ENCODE measurements at places on chromosomes 7 and 10.

DNA sequence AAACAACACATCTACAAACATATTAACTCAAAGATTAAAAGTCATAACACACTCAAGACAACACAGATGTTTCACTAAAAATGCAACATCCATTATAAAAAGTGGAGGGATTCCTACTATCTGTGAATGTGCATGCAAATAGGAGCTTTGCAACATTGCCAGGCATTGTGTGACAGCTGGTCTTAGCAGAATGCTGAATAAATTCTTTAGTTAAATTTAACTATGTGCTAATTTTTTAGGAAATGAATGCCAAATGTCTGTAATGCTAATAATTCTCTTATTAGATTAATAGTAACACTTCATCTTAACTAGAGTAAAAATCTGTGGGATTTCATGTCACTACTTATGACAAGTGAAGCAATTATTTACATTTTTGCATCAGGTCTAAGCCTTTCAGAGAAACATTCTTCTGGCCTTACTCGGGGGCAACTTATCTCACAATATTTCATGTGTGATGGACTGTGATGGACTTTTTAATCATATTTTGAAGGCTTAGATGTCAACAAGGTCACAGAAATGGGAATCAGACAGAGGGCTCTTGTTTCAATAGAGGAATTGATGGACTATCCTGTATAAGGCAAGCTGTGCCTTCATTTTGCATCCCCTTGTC lies 524.6 kb upstream of the KCND2 start:
- H3K4me3 ChIP-seq, result no peak overlapping the region
- no peaks in the 10 kb centered on the region for H3K4me1 ChIP-seq
- no peaks in the 10 kb centered on the region for H3K27me3 ChIP-seq
- H3K36me3 ChIP-seq, result no peaks in the 10 kb centered on the region
- DNase-seq, result no peak
- no peak overlapping the region for H3K27ac ChIP-seq

- peaks cover 15% of the 10 kb centered on the region for H3K4me1 ChIP-seq
- no peaks in the 10 kb centered on the region for H3K36me3 ChIP-seq
- H3K4me3 ChIP-seq, result no peak overlapping the region
- no peak for DNase-seq
- H3K27ac ChIP-seq, result no peak overlapping the region
- H3K27me3 ChIP-seq, result peaks cover 1% of the 10 kb centered on the region
Measured at GRCh38 chr10:126479280-126479895, 91.1 kb upstream of the ADAM12 start.

GRCh38 chr7:80941208-80941758 lies 22.4 kb upstream of the SEMA3C start:
- H3K27me3 ChIP-seq, result no peaks in the 10 kb centered on the region
- H3K4me3 ChIP-seq, result no peak overlapping the region
- H3K27ac ChIP-seq, result no peak overlapping the region
- no peaks in the 10 kb centered on the region for H3K4me1 ChIP-seq
- H3K36me3 ChIP-seq, result no peaks in the 10 kb centered on the region
- DNase-seq, result no peak

- peaks cover 22% of the 10 kb centered on the region for H3K4me1 ChIP-seq
- DNase-seq, result no peak
- H3K36me3 ChIP-seq, result peaks cover 26% of the 10 kb centered on the region
- peaks cover 1% of the 10 kb centered on the region for H3K27me3 ChIP-seq
- H3K4me3 ChIP-seq, result peak overlapping the region; percentile 94
- H3K27ac ChIP-seq, result peak overlapping the region; percentile 61
Measured at GRCh38 chr7:876972-877311, 588 bp downstream of the GET4 start.

- DNase-seq, result no peak
- H3K4me3 ChIP-seq, result no peak overlapping the region
- H3K4me1 ChIP-seq, result peaks cover 8% of the 10 kb centered on the region
- H3K36me3 ChIP-seq, result no peaks in the 10 kb centered on the region
Measured at GRCh38 chr7:105775580-105775979, 100.8 kb downstream of the ATXN7L1 start.

DNA sequence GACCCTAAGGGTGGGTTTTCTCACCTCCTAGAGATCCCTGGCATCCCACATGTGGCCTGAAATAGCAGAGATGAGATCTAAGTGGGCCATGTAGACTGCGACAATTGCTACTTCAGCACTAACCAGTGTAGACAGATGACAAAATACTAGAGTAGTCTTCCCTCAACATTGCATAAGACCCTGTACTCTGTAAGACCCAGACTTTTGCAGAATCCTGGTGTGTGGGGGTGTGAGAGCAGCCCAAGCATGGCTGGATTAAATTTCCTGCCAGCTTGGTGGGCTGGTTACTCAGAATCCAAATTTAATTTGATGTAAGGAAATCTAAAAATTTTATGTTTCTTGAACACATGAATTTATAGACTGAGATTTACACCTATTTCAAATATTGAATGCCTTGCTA lies 88.3 kb downstream of the ZNF365 start:
- H3K36me3 ChIP-seq, result no peaks in the 10 kb centered on the region
- no peak overlapping the region for H3K27ac ChIP-seq
- DNase-seq, result no peak
- H3K27me3 ChIP-seq, result peaks cover 2% of the 10 kb centered on the region
- no peak overlapping the region for H3K4me3 ChIP-seq
- H3K4me1 ChIP-seq, result no peaks in the 10 kb centered on the region

- H3K4me1 ChIP-seq, result no peaks in the 10 kb centered on the region
- H3K27me3 ChIP-seq, result peaks cover 2% of the 10 kb centered on the region
- H3K27ac ChIP-seq, result no peak overlapping the region
- no peak for DNase-seq
- no peak overlapping the region for H3K4me3 ChIP-seq
Measured at GRCh38 chr7:45712057-45712689, 138.0 kb downstream of the ADCY1 start.

- peaks cover 41% of the 10 kb centered on the region for H3K27me3 ChIP-seq
- DNase-seq, result no peak
- peaks cover 8% of the 10 kb centered on the region for H3K36me3 ChIP-seq
- H3K4me3 ChIP-seq, result peak overlapping the region; percentile 37
- H3K27ac ChIP-seq, result no peak overlapping the region
- peaks cover 24% of the 10 kb centered on the region for H3K4me1 ChIP-seq
Measured at GRCh38 chr7:27144781-27145164, 1.3 kb upstream of the HOXA5 start.

- no peak overlapping the region for H3K27ac ChIP-seq
- H3K4me3 ChIP-seq, result no peak overlapping the region
- no peaks in the 10 kb centered on the region for H3K27me3 ChIP-seq
Measured at GRCh38 chr10:121556455-121556854, 41.8 kb downstream of the FGFR2 start.

- H3K36me3 ChIP-seq, result no peaks in the 10 kb centered on the region
- no peak overlapping the region for H3K4me3 ChIP-seq
- DNase-seq, result no peak
- no peak overlapping the region for H3K27ac ChIP-seq
- H3K4me1 ChIP-seq, result no peaks in the 10 kb centered on the region
- no peaks in the 10 kb centered on the region for H3K27me3 ChIP-seq
Measured at GRCh38 chr7:152602962-152603361, 73.0 kb downstream of the XRCC2 start.

DNA sequence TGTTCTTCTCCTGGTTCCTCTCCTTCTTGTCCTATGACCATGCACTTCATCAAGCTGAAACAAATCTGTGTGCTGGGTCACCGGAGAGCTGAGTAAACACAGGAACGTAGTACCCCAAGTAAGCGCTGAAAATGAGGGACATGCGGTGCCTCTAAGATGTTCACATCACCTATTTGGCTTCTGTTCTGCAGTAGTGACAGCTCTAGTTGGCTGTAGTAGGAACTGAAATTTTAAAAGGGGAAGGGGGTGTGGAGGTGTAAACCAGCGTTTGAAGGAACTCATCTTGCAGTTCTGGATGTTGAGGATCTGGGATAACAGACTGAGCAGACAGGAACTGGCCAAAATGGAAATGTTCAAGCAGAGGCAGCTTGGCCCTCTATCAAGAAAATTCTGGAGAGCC lies 85.2 kb downstream of the WNT2 start:
- peaks cover 3% of the 10 kb centered on the region for H3K4me1 ChIP-seq
- no peak overlapping the region for H3K27ac ChIP-seq
- H3K4me3 ChIP-seq, result no peak overlapping the region
- H3K36me3 ChIP-seq, result peaks cover 7% of the 10 kb centered on the region
- no peak for DNase-seq

DNA sequence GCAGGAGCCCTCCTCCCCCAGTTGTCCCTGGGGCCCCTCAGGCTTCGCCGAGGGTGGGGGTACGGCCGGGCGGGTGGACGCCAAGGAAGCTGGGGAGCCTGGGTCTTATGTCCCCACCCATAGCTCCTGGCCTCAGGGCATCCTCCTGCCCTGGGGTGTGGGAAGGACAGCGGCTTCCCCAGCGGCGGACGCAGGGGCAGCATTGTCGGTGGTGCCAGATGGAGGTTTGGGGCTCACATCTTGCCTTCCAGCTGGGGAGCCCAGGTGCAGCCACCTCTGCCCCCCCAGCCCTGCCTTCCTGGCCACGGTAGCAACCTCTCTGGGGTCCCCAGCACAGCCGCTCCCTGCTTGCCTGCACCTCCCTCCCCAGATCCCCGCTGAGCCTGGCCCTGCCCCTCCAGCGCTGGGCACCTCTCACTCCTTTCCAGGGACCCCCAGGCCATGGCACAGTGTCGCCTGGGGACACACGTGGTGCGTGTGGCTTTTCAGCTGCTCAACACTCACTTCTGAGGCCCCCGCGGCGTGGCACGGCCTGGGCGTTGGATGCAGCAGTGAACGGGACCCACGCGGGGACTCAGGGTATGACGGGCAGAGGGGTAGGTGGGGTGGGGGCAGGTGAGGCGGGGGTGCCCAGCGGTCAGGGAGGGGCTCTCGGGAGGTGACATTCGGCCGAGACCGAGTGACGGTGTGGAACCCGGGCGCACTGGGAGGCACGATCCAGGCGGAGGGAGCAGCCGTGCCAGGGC lies 53.1 kb downstream of the UNCX start:
- DNase-seq, result no peak
- H3K4me1 ChIP-seq, result no peaks in the 10 kb centered on the region
- no peaks in the 10 kb centered on the region for H3K36me3 ChIP-seq
- no peak overlapping the region for H3K4me3 ChIP-seq
- no peak overlapping the region for H3K27ac ChIP-seq

- H3K36me3 ChIP-seq, result no peaks in the 10 kb centered on the region
- H3K27ac ChIP-seq, result no peak overlapping the region
- H3K4me1 ChIP-seq, result no peaks in the 10 kb centered on the region
- H3K4me3 ChIP-seq, result no peak overlapping the region
Measured at GRCh38 chr7:106736508-106737201, 75.7 kb upstream of the CCDC71L start.

DNA sequence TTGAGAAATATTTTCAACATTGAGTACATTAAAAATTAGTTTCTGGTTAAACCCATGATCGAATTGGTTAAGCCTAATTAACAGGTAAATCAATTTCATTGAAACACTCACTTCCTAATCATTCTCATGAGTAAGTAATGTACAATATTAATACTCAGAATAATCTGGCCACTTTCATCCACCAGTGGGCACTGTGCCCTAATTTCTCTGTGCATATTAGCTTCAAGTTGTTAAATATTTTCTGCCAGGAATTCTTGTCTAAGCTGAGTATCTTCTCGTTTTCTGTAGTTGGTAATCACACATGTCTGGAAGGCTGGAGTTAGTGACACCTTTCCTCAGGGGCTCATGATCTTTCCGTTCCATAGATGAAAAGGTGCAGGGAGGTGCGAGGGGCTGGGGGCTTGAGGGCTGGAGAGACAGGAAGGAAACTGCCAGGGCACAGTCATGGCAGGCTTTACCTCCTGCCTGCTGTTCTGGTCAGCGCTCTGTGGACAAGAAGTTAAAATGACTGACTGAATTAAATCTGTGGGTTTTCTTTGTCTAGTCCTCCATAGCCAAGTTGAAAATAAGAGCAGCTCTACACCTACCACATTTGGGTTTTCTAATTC lies 71.9 kb downstream of the WIPF3 start:
- H3K27me3 ChIP-seq, result no peaks in the 10 kb centered on the region
- no peak overlapping the region for H3K27ac ChIP-seq
- no peak for DNase-seq
- peaks cover 11% of the 10 kb centered on the region for H3K4me1 ChIP-seq
- H3K36me3 ChIP-seq, result no peaks in the 10 kb centered on the region
- H3K4me3 ChIP-seq, result no peak overlapping the region

DNA sequence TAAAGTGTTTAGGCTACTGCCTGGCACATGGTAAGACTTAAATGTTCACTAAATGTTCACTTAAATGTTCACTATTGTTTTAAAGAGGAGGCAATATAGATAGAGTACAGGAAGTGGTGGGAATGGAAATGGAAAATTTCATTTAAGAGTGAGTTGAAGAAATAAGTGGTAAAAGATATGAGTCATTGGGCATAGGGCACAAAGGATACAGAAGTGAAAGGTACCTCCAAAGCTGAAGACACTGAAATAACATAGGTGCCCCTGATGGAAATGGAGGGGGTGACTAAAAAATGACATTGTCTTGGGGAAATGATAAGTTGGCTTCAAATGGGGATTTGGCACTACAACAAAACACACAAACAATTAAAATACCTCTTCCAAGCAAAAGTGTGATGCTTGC lies 5.2 kb upstream of the FRA10AC1 start:
- no peak for DNase-seq
- H3K27me3 ChIP-seq, result no peaks in the 10 kb centered on the region
- H3K27ac ChIP-seq, result no peak overlapping the region
- no peaks in the 10 kb centered on the region for H3K36me3 ChIP-seq

- no peak for DNase-seq
- no peak overlapping the region for H3K4me3 ChIP-seq
- H3K36me3 ChIP-seq, result peaks cover 9% of the 10 kb centered on the region
- H3K27ac ChIP-seq, result no peak overlapping the region
- no peaks in the 10 kb centered on the region for H3K27me3 ChIP-seq
Measured at GRCh38 chr10:70212879-70213278, 20.4 kb downstream of the PPA1 start.

GRCh38 chr7:148696787-148697186 lies 1.9 kb upstream of the CUL1 start:
- H3K4me1 ChIP-seq, result peaks cover 35% of the 10 kb centered on the region
- peaks cover 16% of the 10 kb centered on the region for H3K27me3 ChIP-seq
- DNase-seq, result no peak
- peaks cover 7% of the 10 kb centered on the region for H3K36me3 ChIP-seq
- peak overlapping the region; percentile 29 for H3K4me3 ChIP-seq

DNA sequence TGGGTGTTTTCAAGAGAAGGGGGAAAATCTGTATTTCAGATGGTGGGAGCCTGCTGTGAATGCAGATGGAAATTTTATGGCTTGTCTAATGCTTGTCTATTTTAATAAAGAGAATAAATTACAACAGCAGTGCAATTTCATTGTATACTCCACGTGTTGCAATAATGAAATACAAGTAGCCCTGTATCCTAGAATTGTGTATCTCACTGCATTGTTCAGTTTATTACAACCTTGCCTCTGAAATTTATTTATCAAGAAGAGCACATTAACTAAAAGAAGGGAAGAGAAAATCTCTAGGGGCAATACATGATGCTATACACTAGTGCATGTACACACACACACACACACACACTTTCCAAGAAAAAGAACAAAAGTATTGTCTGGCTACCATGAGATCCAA lies 21.8 kb downstream of the ANK3 start:
- no peak overlapping the region for H3K27ac ChIP-seq
- DNase-seq, result no peak
- H3K4me3 ChIP-seq, result no peak overlapping the region
- H3K36me3 ChIP-seq, result no peaks in the 10 kb centered on the region
- H3K4me1 ChIP-seq, result peaks cover 17% of the 10 kb centered on the region

Data from endothelial cell (in vitro differentiated cells).